ENCODE measurements at places on chromosomes 13 and 19.

- DNase-seq: no peak
Observed at GRCh38 chr13:99572131-99572530, 70.9 kb downstream of the TM9SF2 start.

- no peak for DNase-seq
Observed at GRCh38 chr19:16190736-16191135, 5.5 kb downstream of the FAM32A start.

GRCh38 chr13:44854313-44855060, 134.8 kb downstream of the NUFIP1 start:
- DNase-seq: no peak

DNA sequence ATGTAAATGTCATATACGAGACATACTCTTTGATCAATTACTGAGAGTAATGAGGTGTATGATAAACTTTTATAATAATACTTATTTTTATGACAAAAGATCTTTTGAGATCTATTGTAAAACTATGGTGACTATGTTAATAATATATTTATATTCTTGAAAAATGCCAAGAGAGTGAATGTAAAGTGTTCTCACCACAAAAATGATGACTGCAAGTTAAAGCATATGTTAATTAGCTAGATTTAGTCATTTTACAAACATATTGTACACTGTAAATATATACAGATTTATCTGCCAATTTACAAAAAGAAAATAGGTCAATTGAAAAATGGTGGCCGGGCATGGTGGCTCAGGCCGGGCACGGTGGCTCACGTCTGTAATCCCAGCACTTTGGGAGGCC, 81.0 kb downstream of the GPC6 start:
- no peak for DNase-seq

- DNase-seq: peak; percentile 70
Observed at GRCh38 chr19:7636691-7637373, at the start of gene STXBP2. STXBP2 (plus strand) TSS chr19:7637110; CDS start chr19:7637150, 40 bp downstream.

DNA sequence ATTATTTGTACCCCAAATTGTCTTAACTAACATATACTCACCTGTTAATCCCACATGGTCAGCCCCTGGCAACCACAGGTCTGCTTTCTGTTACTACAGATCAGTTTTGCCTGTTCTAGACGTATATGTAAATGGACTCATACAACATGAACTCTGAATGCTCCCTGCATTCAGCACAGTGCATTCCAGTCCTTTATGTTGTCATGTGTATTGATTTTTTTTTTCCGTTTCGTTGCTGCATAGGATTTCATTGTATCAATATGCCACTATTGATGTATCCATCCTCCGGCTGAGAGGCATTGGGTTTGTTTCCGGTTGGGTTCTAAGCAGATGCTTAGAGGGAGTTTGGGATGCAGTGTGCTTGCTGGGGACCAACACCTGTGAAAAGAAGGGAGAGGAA, 36.1 kb upstream of the TNFRSF19 start:
- no peak for DNase-seq
